Stimulated activated CD8-positive, alpha-beta memory T cell treated with anti-CD3 and anti-CD28 coated beads, Interleukin-15, amount 100 ng/mL, for 4 hours (primary cell): ENCODE measurements at places on chromosomes 4 and X.

- no peak for DNase-seq
These were observed 173.0 kb upstream of the PCDH18 start for GRCh38 chr4:137705171-137705783.

- no peak for DNase-seq
These were observed 2440.0 kb downstream of the PCDH7 start for GRCh38 chr4:33160126-33160525.

GRCh38 chr4:124589786-124590185 lies 122.7 kb downstream of the ANKRD50 start:
- no peak for DNase-seq

DNA sequence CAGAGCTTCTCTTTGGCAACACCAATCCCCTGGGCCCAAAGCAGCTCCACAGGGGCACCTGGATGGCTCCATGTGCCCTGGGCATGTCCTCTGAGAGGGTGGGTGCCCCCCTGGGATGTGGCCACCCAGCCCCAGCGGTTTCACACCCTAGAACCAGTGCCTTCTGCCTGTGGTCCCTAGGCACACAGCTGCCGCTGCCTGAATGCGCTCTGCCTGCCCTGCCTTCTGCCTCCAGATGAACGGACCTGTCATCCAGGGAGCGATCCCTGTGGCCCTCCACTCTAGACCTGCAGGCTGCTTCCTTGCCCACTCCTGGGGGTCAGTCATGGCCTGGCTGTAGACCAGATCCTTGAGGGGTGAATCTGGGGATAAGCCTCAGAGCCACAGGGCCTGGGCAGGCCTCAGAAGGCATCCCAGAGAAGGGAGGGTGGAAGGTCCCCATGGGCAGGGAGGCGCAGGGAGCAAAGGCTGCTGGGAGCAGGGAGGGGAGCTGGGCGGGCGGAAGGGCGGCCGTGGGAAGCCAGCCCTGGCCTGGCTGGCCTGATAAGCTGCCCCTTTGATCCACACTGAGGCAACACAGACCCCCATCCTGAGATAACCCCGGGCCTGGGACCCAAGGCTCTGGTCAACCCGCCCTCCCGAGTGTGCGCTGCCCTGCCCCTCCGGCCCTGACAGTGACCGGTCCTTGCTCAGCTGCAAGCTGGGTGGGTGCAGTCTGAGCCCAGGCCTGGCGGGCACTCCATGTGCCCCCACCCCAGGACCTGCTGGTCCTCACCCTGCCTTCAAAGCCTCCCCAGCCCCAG lies 8.1 kb upstream of the FGFR3 start:
- DNase-seq, result no peak

GRCh38 chr4:69224891-69225290 lies 10.3 kb upstream of the UGT2B11 start:
- no peak for DNase-seq

- DNase-seq, result no peak
These were observed 247.1 kb downstream of the BCOR start for GRCh38 chrX:39850630-39851152.

DNA sequence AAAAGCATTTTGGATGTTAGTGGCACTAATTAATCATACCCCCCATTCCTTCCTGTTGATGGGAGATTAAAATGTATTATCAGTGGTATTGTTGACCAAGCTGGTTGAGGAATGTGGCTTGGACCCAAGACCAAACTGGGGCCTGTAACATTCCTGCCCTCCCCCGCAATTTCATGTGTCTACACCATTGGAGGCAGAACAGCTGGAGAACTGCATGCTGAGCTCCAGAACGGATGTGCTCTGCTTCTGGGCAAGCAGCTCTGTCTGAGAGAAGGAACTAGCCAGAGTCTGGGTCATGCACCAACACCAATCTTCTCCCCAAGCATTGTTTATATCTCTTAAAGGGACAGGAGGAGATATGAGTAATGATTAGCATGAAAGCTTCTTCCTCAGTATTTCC lies 185.5 kb downstream of the CEP135 start:
- no peak for DNase-seq

GRCh38 chr4:121898150-121898549 lies 27.9 kb upstream of the BBS7 start:
- no peak for DNase-seq

GRCh38 chr4:56575820-56576429 lies 70.3 kb downstream of the ARL9 start:
- DNase-seq, result no peak

- DNase-seq, result no peak
These were observed 40.5 kb upstream of the BBS12 start for GRCh38 chr4:122691988-122692387.

DNA sequence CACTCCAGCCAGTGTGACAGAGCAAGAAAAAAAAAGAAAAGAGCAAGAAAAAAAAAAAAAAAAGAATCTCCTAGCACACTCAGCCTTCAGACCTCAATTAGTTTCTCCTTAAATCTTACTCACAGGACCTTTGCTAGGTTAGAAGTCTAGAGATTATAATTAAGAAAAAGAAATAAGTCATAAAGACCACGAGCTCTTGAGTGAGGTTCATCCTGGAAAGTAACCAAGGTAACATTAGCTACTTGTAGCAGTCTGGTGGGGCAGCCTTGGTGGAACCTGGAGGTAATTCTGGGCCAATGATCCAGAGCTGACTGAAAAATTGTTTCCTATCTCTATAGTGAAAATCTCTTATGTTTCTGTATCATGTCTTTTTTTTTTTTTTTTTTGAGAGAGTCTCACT lies 21.2 kb upstream of the DDX3X start:
- no peak for DNase-seq

- no peak for DNase-seq
These were observed 55.1 kb upstream of the INPP4B start for GRCh38 chr4:142901166-142901662.

DNA sequence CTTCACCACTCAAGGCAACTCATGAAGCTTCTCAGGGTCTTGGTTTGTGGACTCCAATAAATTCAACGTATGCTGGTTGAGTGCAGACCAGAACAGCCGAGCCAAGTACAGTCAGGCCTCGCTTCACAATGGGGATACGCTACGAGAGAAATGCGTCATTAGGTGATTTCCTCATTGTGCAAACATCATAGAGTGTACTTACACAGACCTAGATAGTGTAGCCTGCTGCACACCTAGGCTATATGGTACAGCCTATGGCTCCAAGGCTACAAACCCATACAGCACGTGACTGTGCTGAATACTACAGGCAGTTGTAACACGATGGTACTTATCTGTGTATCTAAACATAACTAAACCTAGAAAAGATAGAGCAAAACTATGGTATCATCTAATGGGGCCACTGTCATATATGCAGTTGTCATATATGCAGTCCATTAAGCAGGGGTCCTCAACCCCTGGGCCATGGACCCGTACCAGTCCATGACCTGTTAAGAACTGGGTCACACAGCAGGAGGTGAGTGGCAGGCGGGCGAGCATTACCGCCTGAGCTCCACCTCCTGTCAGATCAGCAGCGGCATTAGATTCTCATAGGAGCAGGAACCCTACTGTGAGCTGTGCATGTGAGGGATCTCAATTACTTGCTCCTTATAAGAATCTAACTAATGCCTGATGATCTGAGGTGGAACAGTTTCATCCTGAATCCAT lies 31.5 kb downstream of the RTL5 start:
- no peak for DNase-seq

DNA sequence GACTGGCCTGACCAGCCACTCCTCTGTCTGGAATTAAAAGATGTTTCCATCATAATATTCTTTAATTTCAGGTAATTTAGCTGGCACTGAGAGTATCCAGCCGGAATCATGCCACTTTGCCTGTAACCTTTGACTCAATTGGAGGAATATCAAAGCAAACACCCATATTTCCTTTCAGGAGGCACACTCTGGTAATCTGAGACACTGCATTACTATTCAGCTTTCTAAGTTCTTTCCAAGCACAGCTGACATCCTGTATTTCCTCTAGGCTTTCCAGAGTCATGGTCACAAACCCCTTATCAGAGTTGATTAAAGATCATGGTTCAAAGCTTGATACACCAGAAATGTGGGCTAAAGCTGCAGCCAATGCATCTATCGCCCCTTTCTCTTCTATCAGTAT lies 29.3 kb downstream of the INTS12 start:
- no peak for DNase-seq

- no peak for DNase-seq
These were observed 6.1 kb upstream of the WAS start for GRCh38 chrX:48677516-48677915.

GRCh38 chrX:71282514-71283402 lies 677 bp upstream of the NONO start:
- no peak for DNase-seq

GRCh38 chr4:174292473-174292872 lies 8.8 kb downstream of the CEP44 start:
- no peak for DNase-seq

GRCh38 chr4:159017323-159018026 lies 85.4 kb upstream of the RAPGEF2 start:
- DNase-seq, result no peak

- no peak for DNase-seq
These were observed 189.9 kb downstream of the INPP4B start for GRCh38 chr4:142656178-142656577.

GRCh38 chr4:169410839-169411770 lies 140.3 kb upstream of the SH3RF1 start:
- DNase-seq, result no peak

GRCh38 chr4:155899891-155900290 lies 3.6 kb upstream of the TDO2 start:
- DNase-seq, result no peak

GRCh38 chr4:67714248-67714583 lies 13.3 kb upstream of the UBA6 start:
- DNase-seq, result no peak

- no peak for DNase-seq
These were observed 38.8 kb downstream of the RAB40A start for GRCh38 chrX:103480526-103480925.

DNA sequence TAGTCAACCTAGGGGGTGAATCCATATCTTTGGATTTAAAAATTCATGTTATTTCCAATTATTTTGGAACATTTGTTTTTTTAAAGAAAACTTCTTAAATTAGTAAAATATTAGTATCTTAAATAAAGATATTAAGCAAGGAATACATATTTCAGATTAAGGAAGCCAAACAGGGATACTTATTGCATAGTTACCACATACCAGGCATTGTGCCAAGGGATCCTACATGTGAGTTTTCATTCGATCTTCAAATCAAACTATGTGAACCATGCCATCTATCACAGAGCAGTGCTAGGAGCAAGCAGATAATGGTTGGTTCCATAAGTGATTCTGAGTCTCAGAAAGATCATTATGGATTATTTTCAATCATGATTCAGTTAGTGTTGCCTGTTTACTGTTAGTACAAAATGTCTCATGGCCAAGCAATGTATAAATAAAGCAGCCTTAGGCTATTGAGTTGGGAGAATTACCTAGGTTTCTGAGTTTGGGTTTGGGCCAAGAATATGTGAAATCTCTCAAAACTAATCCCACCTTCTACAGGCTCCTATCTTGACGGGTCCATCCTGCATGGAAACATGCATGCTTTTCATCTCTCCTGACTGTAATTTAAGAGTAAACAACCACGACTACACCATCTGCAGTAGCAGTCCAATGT lies 176.7 kb downstream of the NPFFR2 start:
- no peak for DNase-seq

GRCh38 chr4:142818031-142818430 lies 28.1 kb downstream of the INPP4B start:
- no peak for DNase-seq

DNA sequence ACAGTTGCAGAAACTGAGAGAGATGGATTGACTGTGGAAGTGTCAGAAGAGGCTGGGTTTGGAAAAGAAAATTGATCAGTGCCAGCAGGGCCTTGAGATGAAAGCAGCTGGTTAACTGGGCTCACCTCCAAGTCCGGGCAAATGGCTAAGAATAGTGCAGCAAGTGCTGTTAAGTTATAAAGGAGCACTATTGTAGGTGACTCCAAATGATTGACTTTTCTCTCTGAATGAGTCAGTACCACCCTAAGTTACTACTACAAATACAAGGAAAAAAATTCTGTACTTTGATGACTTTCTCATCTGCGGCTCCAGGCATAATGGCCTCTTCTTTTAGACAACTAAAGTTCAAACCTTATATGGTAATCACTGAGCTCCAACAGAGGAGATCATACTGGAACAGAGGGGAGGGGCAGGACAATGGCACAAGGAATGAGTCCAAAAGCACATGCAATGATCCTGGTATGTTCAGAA lies 733.4 kb upstream of the INTU start:
- DNase-seq, result no peak

DNA sequence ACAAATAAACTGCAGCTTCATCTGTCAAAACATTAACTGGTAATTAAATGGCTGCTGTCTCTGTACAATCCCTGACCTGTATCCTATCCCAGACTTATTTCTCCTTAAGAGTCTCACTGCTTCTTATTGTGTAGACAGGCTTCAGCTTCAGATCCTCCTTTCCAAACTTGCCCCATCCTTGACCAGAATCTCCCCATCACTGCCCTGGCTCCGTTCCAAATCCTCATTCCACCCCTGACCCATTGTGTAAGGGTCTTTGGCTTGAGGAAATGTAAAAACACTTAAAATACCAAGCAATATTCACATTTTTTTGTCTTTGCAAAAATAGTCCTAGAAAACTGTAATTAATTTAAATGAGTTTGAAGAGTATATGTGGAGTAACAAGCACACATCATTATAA lies 152.6 kb upstream of the VEGFC start:
- no peak for DNase-seq

GRCh38 chrX:12891171-12891570 lies 15.2 kb upstream of the TLR8 start:
- DNase-seq, result no peak

GRCh38 chrX:17397074-17397473 lies 22.1 kb downstream of the NHS start:
- DNase-seq, result no peak

GRCh38 chr4:184349283-184350039 lies 124.9 kb downstream of the IRF2 start:
- DNase-seq, result no peak

GRCh38 chr4:100299046-100299840 lies 109.0 kb upstream of the DDIT4L start:
- DNase-seq, result no peak

GRCh38 chrX:38672646-38673045 lies 111.3 kb downstream of the TSPAN7 start:
- no peak for DNase-seq
